Right lobe of liver (tissue), 6 donors: ENCODE measurements at places on chromosomes 13 and 19. TPM values are rescaled to one million over a fixed set of nuclear protein-coding genes. Genes with fewer than 3 reads are reported as not detected.

Gene TMEM150B
- 5.6 TPM for total RNA-seq

Gene SIGLEC10
- 2.0 TPM for total RNA-seq

Gene SPRED3
- not detected for total RNA-seq

Gene DZIP1
- total RNA-seq, result 1.5 TPM

Gene LILRB1
- total RNA-seq, result 6.7 TPM

Gene SCN1B
- total RNA-seq, result 3.5 TPM

Gene CGB5
- total RNA-seq, result not detected

Gene RASGRP4
- total RNA-seq, result 1.5 TPM

Gene IGSF23
- total RNA-seq, result 7.8 TPM

Gene PGLYRP2
- 45.1 TPM for total RNA-seq

Gene PRR22
- 1.9 TPM for total RNA-seq

Gene KLK4
- not detected for total RNA-seq

Gene ZNF43
- 1.5 TPM for total RNA-seq

Gene MAP3K10
- total RNA-seq, result 7.0 TPM

Gene FSD1
- total RNA-seq, result 2.2 TPM

Gene MBD3L3
- not detected for total RNA-seq

Gene NXNL1
- total RNA-seq, result not detected

Gene SHANK1
- total RNA-seq, result 0.07 TPM

Gene CEACAM19
- total RNA-seq, result 4.9 TPM

Gene PSG4
- total RNA-seq, result not detected

Gene DIRAS1
- total RNA-seq, result not detected

Gene ATG4D
- total RNA-seq, result 8.1 TPM

Gene KLF1
- 0.32 TPM for total RNA-seq

Gene ANGPTL8
- total RNA-seq, result 287 TPM

Gene KIR2DL3
- total RNA-seq, result not detected

Gene CCDC8
- 0.26 TPM for total RNA-seq

Gene FFAR1
- not detected for total RNA-seq

Gene TGFBR3L
- 2.6 TPM for total RNA-seq
